ENCODE measurements at places on chromosomes 5 and 9. TPM values are rescaled to one million over a fixed set of nuclear protein-coding genes. Genes with fewer than 3 reads are reported as not detected.

CDKN2B-AS1 gene
- not detected for total RNA-seq

NIPAL4 gene
- total RNA-seq = 0.27 TPM

CTXN3 gene
- not detected for total RNA-seq

DNA sequence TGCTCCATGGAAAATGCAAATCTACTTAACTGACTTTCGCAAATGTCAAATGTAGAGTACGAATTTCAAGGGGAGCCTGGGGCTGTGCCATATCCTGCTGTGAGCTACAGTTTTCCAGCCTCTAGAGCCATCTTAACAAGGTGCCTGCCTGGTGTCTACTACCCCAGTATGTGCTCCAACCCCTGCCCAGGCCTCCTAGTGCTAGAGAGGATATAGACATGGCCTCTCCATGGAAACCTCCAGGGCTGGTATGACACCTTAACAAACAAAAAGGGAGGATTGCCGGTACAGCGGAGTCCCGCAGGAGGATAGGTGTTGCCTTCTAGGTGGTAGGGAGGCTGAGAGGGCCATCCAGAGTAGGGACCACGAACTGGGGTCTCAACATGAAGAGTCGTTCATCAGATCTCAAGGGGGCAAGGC, 13.6 kb upstream of the IL3 start:
- 0 out of 2 replicates have a peak, but pooled peaks cover 14% of the 10 kb centered on the region for H3K4me1 ChIP-seq
- no peaks in the 10 kb centered on the region for H3K27me3 ChIP-seq
- no peak overlapping the region for H3K4me3 ChIP-seq
- H3K27ac ChIP-seq = no peak overlapping the region
- H3K36me3 ChIP-seq = no peaks in the 10 kb centered on the region
- no peak for DNase-seq

DNA sequence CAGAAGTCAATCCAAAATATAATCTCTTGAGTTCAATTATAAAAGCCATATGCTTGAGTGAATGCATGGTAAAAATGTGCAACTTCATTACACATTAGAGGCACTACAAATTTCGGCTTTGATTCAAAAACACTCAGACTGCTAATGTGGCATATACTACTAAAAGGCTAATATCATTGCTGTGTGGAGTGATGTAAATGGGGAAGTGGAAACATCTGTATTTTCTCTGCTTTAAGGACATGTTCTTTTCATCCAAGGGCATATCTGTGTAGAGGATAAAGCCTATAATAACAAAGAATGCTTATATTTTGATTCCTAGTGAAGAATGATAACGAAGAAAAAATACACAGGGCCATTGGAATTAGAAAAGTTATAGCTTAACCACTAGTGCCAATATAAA, 643.9 kb upstream of the ZNF608 start:
- H3K27me3 ChIP-seq = no peaks in the 10 kb centered on the region
- H3K4me1 ChIP-seq = peaks cover 5% of the 10 kb centered on the region
- H3K4me3 ChIP-seq = no peak overlapping the region

DNA sequence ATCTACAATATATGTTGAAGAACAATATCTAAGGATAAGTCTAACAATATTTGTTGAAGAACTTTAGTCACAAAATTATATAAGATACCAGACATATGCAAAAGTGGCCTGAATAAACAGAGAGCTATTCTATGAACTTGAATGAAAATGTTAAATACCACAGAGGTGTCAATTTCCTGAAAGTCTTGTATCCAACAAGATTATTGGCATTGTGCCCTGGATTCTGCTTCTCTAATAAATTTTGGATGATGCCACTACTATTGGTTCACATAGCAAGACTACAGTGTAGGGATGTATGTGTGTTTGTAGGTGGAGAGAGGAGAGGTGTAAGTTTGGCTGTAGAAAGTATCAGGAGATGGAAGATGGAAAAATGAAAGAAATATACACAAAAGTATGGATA, 731.8 kb upstream of the RGMB start:
- no peak overlapping the region for H3K4me3 ChIP-seq
- DNase-seq = no peak
- no peaks in the 10 kb centered on the region for H3K27me3 ChIP-seq

GRCh38 chr9:123348317-123348992, 7.5 kb upstream of the CRB2 start:
- H3K27me3 ChIP-seq = no peaks in the 10 kb centered on the region
- H3K4me3 ChIP-seq = no peak overlapping the region
- DNase-seq = no peak
- H3K27ac ChIP-seq = no peak overlapping the region

- DNase-seq = no peak
- H3K4me1 ChIP-seq = peaks cover 2% of the 10 kb centered on the region
- no peak overlapping the region for H3K4me3 ChIP-seq
- H3K27me3 ChIP-seq = no peaks in the 10 kb centered on the region
- no peaks in the 10 kb centered on the region for H3K36me3 ChIP-seq
These were observed 342.3 kb downstream of the ZSWIM6 start for GRCh38 chr5:61674378-61674777.
